HS-27A (cell line): ENCODE measurements at places on chromosomes 16 and 17.

DNA sequence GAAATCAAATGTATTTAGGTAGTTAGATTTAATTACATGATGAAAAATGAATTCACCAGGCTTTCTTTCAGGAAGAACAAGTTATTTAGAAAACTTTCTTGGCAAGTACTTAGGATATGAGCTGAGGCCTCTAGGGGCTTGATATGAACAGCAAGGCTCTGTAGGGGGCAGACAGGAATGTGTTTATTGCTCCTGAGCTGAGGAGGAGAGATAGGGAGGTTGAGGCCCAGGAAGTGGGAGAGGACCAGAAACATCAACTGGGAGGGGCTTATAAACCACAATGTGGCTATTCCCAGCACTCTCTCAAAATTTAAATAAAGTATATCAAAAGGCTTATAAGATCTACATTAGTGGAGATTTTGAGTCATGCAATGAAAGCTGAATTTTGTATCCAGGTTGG is 154.0 kb upstream of the MAF start:
- DNase-seq = no peak

DNA sequence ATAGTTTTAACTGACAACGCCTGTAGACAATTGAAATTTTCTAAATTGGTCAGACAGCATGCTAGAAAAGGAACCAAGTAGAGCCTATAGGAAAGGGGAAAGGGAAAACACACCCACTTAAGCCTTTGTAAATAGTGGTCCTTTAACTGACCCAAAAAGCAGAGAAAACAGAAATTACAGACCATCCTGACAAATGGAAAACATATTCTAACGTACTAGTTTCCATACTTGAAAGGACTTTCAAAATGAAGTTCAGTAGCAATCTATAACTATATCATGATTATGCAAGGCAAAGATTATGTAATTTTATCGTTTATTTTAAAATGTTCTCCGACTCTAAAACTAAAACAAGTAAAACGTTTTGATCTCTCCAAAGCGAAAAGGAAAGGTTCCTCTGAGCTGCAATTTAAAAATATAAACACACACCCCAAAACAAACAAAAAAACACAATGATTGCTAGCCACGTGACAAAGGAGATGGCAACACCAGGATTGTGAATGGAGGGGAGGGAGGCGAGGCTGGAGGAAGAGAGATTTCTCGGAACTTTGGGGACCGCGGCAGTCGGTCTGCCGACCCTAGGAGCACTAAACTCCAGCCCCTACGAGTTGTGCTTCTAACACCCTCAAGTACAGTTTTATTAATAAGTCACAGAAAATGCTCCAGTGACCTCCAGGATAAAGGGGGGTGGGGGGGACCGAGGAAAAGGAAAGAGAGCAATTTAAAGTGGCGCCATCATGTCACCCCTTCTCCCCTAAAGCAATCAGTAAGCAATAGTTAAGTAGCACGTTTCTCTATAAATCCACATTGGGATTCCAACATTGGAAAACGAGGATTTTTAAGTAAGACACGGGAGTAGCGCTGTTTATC is 1.7 kb downstream of the KANSL1 start:
- no peak for DNase-seq

DNA sequence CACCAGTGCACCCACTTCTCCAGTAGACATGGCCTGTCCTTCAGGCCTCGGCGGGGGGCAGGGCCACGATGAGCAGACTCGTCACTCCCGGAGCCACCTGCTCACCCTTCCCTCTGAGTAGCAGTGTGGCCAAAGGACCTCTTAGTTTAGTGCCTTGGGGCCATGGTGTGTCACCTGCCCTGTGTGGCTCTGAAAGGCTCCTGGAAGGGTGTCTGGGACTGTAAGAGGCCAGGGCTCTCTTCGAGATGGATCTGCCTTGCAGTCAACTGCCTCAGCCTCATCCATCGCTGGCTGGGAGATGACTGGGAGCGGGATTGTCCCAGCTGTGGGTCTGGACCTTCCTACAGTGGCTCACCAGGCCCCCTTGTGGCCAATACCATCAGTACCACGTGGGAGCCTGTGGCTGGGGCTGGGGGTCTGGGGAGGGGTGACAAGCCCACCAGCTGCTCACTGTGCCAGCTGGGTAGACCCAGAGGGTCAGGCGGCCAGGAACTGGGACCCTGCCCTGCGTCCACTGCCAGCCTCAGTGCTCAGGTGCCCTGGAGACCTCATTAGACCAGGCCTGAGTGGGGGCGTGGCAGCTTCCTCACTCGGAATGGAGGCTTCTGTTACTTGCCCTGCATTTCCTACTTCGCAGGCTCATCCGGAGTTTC is 133.4 kb downstream of the OR1D5 start:
- no peak for DNase-seq

- DNase-seq = no peak
Measured at GRCh38 chr17:10314329-10314728, 58.5 kb downstream of the MYH13 start.

GRCh38 chr17:59814276-59814675 is 78.5 kb downstream of the TUBD1 start:
- no peak for DNase-seq

GRCh38 chr16:54955757-54956156 is 25.1 kb downstream of the IRX5 start:
- no peak for DNase-seq

DNA sequence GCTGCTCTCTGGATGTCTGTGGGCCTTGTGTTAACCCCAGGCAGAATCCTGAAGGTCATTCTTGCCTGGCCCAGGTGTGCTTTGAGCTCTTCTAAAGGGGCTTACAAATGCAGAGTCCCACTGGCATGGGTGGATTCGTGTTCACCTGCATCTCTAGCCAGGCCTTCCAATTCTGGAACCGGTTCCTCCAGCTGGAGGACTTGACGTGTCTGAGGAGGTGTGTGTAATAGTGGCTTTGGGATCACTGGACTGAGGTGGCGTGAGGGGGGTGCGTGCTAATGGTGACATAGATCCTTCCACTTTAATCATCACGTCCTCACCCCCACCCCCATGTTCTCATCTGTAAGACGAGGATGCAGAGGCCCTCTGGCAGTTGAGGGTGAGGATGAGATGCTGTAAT is 4.8 kb downstream of the GSE1 start:
- no peak for DNase-seq

GRCh38 chr16:87172632-87173031 is 144.6 kb downstream of the C16orf95 start:
- no peak for DNase-seq

DNA sequence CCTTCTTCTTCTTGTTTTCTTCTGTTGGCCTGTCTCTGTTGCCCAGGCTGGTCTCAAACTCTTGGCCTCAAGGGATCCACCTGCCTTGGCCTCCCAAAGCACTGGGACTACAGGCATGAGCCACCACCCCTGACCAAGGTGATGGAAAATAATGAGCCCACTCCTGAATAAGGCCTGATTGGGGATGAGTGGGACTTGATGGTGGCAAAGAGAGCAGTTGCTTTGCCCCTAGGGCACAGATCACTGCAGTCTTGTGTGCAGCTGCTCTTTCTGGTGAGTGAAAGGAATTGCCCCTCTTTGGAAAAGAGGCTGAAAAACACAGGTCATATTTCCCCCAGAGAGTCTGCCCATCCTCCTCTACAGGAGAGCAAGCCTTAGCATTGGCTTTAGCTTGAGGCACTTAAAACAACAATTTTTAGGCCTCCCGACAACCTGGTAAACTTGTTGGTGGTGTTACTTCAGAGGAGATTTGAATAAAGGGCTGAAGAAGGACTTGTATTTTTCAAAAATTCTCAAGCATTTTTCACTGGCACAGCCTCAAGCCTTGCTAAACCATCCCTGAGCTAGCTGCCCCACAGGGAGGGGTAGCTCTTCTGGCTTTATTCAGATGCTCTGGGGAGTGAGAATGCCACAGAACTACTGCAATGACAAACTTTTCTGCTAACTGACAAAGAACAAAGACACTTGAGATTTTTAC is 6.1 kb upstream of the PDP2 start:
- DNase-seq = no peak

DNA sequence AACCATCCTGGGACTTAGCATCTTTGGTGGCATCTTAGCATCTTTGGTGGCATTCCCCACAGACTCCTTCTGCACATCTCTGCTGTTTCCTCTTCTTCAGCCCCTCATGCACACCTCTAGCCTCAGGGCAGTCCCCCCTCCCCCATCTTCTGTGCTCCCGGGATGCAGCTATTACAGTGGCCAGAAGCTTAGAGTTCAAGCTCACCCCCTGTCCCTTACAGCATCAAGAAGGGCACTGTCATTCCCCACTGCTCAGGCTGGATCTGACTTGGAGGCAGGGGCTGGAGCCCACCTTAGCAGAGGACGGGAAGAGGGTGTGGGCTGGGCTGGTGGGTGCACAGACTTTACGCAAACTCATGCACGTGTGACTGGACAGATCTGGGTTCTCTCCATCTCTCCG is 650 bp downstream of the EPN3 start:
- DNase-seq = no peak

DNA sequence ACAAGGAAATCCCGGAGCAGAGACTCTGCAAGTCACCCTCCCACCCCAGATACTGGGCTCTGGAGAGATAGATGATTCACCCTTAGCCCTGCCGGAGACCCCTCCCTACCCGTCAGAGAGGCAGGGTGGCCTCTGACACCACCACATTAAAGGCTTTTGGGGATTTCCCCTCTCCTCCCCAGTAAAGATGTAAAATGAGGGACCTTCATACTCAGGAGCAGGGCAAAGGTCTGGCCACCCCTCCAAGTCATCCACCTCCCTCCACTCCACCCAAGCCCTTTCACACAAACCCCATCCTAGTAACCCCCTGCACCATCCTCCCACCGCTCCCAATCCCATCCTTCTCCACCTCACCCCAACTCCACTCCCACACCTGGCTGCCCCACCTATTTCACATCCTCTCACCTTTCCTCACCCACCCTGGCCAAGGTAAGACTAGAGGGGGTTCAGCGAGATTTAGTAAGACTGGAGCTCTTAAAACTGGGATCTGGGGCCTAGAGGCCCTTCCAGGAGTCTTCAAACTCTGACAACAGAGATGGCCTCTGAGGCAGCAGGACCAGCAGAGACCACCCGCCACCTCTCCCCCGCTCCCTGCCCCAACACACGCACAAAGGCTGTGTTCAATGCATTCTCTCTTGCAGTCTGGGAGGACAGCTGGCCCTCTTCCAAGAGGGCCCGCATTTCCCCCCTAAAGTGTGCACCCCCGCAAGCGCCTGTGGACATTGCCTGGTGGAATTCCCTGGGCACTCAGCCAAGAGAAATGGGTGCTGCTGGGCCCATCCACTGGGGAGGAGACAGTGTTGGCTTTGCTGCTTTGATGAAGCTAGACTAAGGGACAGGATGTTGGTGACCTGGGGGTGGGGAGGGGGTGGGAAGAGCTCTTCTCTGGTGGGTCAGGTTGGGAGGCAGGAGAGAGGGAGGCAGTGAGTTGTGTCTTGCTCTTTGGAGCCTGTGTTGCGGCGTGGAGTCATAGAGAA is 1.1 kb downstream of the ABAT start:
- DNase-seq = no peak

DNA sequence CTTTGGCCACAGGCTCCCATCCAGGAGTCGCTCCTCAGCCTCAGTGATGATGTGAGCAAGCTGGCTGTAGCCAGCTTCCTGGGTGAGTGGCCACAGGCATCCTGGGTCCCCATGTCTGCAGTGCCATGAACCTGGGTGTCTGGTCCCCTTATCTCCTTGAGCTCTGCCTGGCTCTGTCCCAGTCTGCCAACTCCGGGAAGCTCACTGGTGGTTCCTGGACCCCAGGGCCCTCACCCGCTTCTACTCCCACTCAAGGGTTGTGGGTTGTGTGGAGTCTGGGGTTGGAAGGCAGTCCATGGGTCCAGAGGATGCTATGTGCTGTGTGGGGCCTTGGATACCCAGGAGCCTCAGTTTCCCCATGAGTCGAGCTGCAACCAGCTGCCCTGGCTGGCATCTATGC is 11.7 kb upstream of the SMIM5 start:
- DNase-seq = no peak

- DNase-seq = no peak
Measured at GRCh38 chr17:61075988-61076387, 323.7 kb upstream of the TBX2 start.

- DNase-seq = no peak
Measured at GRCh38 chr17:77125432-77125901, 15.3 kb upstream of the SEC14L1 start.

- DNase-seq = no peak
Measured at GRCh38 chr17:18140648-18141047, 32.1 kb downstream of the MYO15A start.

- DNase-seq = no peak
Measured at GRCh38 chr17:48066656-48067055, 18.5 kb downstream of the NFE2L1 start.

GRCh38 chr17:78818932-78819331 is 21.7 kb downstream of the USP36 start:
- no peak for DNase-seq

DNA sequence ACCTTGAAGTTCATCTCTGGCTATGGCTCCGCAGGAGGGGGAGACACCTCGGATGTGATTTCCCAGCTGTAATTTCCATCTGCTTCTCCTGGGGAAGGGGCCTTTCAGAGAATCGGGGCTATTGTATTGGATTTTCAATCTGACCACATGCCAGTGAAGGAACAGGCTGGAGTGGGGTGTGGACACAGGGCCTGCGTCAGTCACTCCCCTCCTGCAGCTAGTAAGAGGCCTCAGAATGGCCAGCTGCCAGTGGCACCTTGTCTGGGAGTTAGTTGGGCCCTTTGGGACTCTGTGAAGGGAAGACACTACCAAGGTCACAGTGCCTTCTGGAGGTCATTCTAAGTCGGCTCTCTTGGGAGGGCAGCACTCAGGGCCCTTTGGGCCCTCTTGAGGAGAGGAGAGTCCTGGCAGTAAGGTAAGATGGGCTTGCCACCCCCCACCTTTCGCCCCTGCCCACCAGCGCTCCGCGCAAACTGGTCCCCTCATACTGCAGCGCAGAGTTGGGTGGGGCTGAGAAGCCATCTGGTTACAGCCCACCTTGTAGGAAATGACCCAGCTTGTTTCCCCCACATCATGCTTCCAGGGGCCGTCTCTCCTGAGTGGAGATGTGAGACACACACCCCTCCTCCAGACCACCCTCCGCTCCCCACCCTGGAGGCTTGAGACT is 5.4 kb downstream of the NXPH3 start:
- DNase-seq = no peak

DNA sequence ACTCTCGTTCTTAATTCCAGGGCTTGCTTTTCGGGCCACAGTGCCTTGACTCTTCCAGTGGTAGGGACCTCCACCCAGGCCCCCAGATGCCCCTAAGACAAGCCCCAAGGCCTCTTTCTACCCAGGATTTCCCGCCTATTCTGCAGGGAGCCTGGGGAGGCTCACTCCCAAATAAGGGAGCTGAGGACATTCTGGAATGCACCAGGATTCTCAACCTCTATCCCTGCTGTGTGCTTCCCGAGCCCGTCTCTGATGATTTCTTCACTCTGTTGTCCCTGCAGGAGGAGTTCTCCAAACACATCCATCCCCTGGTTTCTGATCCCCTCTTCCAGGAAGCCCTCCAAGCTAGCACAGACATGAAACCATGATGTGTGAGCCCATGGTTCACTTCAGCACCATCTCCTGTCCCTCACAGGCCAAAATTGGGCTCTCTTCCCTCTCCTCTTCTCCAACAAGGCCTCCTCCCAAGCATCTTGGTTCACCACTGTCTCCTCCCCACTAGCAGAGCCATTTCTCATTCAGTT is 255.9 kb downstream of the KATNIP start:
- DNase-seq = no peak

- no peak for DNase-seq
Measured at GRCh38 chr16:22425847-22426246, 51.4 kb upstream of the CDR2 start.

GRCh38 chr17:34692920-34693319 is 113.5 kb downstream of the TMEM132E start:
- DNase-seq = no peak
